ENCODE measurements at places on chromosomes 5 and 9. TPM values are rescaled to one million over a fixed set of nuclear protein-coding genes. Genes with fewer than 3 reads are reported as not detected.

Gene DDX4
- not detected for total RNA-seq

DNA sequence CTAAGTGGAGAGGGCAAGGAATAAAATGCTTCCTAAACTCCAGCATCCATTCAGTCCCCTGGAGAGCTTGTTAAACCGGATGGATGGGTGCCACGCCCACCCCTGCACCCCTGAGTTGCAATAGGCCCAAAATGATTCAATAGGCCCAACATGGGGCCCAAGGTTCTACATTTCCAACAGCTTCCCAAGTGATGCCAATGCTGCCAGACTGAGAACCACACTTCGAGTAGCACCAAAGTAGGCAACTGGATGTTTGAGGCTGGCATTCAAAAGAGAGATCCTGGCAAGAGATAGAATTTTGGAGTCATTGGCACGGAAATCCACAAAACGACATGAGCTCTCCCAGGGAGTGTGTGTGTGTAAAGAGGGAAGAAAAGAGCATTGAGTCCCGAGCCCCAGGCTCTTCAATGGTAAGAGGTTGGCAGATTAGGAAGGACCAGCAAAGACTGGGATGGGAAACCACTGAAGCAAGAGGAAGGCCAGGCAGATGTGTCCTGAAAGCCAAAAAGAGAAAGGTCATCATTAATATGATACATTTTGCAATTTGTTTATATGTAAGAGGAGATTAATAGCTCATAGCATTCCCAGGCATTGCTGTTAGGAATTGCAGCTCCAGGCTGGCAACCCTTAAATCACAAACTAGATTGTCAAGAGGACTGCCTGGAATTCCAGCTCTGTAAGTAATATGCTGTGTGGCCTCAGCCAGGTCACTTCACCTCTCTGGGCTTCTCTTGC lies 130.6 kb downstream of the KCNIP1 start:
- no peak for DNase-seq

Gene ZNF454
- 2.1 TPM for total RNA-seq

Gene GAS1
- total RNA-seq, result 27.0 TPM

DNA sequence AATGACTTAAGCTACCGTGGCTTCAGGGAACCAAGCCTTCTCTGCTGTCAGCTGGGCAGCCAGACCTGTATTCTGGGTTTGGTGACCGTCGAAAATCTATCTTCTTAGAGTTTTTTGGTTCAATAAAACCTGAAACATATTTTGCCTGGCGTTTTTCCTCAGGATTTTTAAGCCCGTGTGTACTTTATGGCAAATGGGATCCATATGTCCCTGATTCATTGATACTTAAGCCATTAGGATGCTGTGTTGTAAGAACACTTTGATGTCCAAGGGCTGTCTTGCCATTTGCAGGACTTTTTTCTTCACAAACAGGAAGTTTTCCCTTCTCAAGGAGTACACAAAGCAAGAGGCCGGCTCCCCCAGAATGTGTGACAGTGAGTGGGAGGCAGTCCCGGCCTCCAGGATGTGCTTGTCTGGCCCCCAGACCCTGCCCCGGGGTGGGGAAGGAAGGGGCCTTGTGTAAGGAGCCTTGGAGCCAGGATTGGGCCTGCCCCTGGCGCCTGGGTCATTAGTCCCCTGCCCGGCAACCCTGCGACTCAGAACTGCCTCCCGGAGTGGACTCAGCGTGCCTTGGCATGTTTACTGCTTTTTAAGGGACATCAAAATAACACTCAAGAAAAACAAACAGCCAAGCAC lies 83.4 kb upstream of the SMIM23 start:
- DNase-seq, result no peak

Gene SPINK7
- total RNA-seq, result not detected

DNA sequence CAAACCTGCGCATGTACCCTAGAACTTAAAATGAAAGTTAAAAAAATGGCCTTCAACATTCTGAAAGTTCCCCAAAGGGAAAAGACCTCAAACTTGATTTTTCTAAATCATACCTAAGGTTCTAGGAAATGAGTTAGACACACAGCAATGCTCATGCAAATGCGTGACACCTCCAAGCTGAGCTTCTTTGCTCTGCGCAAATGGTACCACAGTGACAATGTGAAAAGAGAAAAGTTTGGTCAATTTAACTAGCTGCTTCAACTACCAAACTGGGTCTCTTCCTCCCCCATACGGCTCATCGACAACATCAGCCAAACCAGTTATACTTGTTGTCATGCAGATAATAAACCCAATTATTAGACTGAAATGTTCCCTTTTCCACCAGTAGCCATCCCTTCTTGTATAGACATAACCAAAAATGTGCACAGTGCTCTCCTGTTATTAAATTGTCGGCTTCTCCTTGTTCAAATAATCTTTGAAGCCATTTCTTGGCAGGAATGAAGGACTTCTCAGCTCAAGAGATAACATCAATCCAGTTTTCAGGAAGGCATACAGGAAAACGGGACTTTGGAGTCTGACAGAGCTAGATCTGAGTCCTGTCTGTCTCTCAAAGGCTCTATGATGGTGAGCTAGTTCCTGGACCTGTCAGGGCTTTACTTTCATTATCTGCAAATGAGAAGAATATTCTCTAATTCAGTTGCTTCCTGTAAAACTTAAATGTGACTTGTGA lies 185.6 kb upstream of the NR3C1 start:
- DNase-seq, result no peak

- no peak for DNase-seq
Measured at GRCh38 chr9:89122949-89123348, 55.7 kb downstream of the SHC3 start.

DNA sequence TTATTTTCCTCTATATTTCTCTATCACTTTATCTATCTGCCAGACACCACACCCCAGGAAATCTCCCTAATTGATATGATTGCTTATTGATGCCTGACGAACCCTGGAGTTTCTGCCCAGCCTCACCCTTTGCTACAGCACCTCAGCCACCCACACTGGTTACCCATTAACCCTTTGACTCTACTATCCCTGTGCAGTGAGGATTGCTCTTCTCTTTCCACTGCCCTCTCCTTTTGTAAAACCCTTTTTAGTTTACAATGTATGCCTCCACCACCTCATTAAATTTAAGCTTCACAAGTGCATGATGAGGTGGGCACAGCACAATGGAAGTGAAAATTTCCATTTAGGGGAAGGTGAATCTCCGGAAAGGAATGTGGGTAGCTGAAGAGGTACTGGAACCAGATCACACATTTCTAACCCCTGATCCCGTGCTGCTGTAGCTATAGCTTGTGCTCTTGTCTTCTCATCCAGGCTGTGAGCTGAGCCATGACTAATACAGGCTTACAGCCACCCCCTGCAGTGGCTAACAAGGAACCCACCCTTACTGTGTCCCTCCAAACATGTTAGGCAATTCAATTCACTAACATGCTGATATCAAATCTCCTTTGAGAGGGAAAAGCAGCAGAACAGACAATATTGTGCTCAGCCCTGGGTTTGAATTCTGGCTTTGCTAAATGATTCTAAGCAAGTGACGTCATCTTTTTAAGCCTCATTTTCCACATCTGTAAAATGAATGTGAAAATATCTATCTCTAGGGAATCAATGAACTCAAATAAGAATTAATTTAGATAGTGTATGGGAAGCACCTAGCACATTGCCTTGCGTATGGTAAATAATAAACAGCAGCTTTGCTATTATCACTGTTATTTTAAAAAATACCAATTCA lies 186.9 kb upstream of the TRIM32 start:
- no peak for DNase-seq

Gene SPINK13
- not detected for total RNA-seq

Gene FGD3
- total RNA-seq, result 7.2 TPM

- no peak for DNase-seq
Measured at GRCh38 chr5:146645342-146645741, 129.4 kb upstream of the GPR151 start.
